Activated T-helper 2 cell treated with anti-CD3 and anti-CD28 coated beads, Interferon-gamma antibody, Interleukin-2, Interleukin-4, amounts not matched to agents 10 μg/mL and 5 μg/mL and 100 μg/mL, durations not matched to agents 14 hours and 24 hours and 36 hours (primary cell): ENCODE measurements at places on chromosomes 1 and 21. TPM values are rescaled to one million over a fixed set of nuclear protein-coding genes. Genes with fewer than 3 reads are reported as not detected.
A peak's percentile ranks its signal among the peaks of the same experiment; 100 is the strongest.

OR2T35 gene
- total RNA-seq: not detected in 2 replicates

DNA sequence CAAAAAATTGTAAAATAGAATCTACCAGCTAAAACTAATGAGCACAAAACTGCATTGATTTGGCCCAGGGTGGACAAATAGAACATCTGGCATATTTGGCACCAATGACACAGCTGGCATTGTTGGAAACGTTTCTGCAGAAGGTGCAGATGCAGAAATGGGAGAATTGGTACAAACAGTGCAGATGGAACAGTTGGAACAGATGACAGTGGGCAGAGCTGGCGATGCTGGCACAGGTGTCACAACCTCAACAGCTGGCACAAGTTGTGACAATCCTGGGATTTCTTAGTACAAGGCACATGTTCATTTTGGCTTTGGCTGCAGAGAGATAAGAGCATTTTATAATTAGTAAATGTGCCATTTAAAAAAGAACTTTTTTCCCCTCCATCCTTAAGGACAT is 91.1 kb upstream of the ZBTB18 start:
- no peak overlapping the region for H3K4me3 ChIP-seq
- no peaks in the 10 kb centered on the region for H3K4me1 ChIP-seq
- DNase-seq: no peak
- H3K36me3 ChIP-seq: no peaks in the 10 kb centered on the region
- peaks cover 17% of the 10 kb centered on the region for H3K27me3 ChIP-seq

CELSR2 gene
- total RNA-seq: 3.8 and 4.3 TPM in 2 replicates

RHBDL2 gene
- total RNA-seq: not detected in 2 replicates

- H3K27me3 ChIP-seq: no peaks in the 10 kb centered on the region
- H3K27ac ChIP-seq: peak overlapping the region; percentile 26
- H3K4me3 ChIP-seq: no peak overlapping the region
- peaks cover 41% of the 10 kb centered on the region for H3K4me1 ChIP-seq
- peaks cover 24% of the 10 kb centered on the region for H3K36me3 ChIP-seq
- no peak for DNase-seq
Measured at GRCh38 chr1:212687811-212688210, 11.8 kb downstream of the BATF3 start.

DNA sequence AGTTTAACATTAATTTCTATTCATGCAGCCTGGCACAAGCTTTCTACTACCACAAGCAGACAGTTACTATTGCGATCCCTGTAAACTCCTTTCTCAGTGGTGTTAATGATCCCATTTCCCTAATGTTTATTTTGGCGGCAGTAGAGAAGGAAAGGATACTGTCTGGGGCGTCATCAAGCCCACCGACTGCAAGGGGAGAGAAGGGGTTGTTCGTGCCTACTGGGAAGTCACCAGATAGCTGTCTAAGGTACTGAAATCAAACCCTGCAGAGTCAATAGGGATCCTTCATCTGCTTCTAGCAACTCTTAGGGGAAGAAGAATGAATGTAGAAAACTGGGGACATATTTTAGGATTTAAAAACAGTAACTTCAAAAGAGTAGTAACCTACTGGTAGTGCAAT is 95.2 kb upstream of the ADAR start:
- no peak overlapping the region for H3K27ac ChIP-seq
- peaks cover 13% of the 10 kb centered on the region for H3K27me3 ChIP-seq
- no peak for DNase-seq
- peaks cover 13% of the 10 kb centered on the region for H3K4me1 ChIP-seq
- no peaks in the 10 kb centered on the region for H3K36me3 ChIP-seq

DNA sequence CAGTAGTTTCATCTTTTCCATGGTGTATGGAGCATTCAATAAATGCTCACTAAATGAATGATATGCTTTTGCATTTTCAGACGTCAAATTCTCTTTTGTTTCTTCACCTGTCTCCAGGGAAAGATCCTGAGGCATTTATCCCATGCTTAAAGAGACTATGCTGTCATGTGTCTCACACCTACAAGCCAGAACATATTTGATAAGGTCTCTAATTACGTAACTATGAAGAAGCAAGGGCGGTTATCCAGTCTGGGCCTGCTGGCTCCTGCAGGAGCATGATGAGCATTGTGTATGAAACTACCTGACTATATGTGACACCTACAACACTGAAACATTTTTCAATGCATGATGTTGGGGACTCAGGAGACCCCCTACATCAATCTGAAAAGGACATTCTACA is 51.8 kb downstream of the FBXO42 start:
- DNase-seq: no peak
- H3K4me3 ChIP-seq: no peak overlapping the region
- no peak overlapping the region for H3K27ac ChIP-seq
- H3K4me1 ChIP-seq: peaks cover 4% of the 10 kb centered on the region

DNA sequence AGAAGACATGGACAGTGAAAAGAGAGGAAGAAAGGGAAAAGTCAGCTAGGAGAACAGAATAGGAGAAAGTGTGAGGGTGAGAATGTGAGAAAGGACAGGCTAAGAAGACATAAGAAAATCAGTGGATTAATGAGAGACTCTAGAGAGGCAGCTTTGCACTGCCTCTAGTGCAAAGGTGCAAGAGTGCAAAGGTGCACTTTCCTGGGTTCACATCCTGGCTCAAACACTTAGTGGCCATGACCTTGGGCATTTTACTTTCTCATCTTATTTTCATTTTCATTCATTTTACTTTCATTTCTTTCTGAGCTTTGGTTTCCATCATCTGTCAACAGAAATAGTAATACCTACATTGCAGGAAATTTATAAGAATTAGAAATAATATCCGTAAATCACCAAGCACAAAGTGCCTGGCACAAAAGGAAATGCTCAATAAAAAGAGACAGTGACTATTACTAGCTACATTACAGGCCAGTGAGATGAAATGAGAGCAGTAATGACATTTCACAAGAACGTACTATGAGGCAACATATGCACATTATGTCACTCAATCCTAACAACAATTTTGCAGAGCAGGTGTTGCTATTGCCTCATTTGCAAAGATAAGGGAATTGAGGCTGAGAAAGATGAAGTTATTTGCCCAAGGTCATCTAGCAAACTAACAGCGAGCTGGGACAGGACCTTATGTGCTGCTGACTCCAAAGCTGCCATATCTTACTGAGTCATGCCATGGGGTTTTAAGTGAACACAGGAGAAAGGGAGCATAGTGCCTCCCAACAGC is 107.0 kb upstream of the TLR5 start:
- no peak for DNase-seq
- no peak overlapping the region for H3K27ac ChIP-seq
- peaks cover 15% of the 10 kb centered on the region for H3K4me1 ChIP-seq
- no peaks in the 10 kb centered on the region for H3K36me3 ChIP-seq

GRCh38 chr1:244089561-244089960 is 38.5 kb downstream of the ZBTB18 start:
- DNase-seq: no peak
- H3K27me3 ChIP-seq: peaks cover 3% of the 10 kb centered on the region
- H3K36me3 ChIP-seq: no peaks in the 10 kb centered on the region
- no peaks in the 10 kb centered on the region for H3K4me1 ChIP-seq
- no peak overlapping the region for H3K27ac ChIP-seq

THEM5 gene
- total RNA-seq: not detected in 2 replicates

MCOLN3 gene
- 0.46 and 0.68 TPM in 2 replicates for total RNA-seq

DNA sequence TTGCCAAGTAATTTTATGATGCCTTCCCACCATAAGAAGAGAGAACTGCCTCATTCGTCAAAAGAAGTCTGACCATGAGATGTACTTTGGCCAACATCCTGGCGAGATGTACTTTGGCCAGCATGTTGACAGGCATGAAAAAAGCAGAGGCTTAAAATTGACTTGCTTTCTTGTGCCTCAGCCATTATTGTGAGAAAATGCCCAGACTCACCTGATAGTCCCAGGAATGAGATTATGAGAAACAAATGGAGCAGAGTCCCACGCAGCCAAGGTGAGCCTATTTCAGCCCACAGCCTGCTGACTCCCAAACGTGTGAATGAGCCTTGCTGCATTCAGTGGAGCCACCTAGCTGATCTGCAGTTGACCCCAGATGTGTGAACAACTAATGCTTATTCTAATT is 43.5 kb upstream of the ZNF644 start:
- H3K27ac ChIP-seq: no peak overlapping the region
- no peaks in the 10 kb centered on the region for H3K36me3 ChIP-seq
- DNase-seq: no peak
- no peak overlapping the region for H3K4me3 ChIP-seq
- H3K4me1 ChIP-seq: no peaks in the 10 kb centered on the region

DNA sequence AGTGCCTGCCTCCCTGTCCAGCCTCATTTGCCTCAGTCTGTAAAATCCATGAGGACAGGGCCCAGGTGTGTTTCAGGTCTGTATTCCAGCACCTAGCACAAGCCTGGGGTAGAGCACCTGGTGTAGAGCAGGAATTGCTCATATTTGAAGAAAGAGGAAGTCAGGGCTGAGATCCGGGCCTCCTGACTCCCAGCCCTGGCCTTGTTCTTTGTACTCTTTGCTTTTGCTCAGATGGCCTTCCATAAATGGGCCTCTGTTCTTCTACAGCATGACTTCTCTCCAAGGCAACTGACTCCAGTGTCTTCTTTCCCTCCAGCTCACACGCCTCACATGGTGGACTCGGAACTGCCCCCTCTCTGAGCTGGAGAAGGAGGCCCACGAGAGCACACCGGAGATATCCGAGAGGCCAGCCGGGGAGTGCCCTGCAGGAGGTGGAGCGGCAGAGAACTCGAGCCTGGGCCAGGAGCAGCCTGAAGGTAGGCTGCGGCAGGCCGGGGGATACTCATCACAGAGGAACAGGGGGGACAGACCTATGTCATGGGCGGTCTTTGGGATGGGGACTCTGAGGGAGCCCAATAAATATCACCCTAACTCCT is 19.7 kb downstream of the SLC5A9 start:
- no peak overlapping the region for H3K4me3 ChIP-seq
- H3K4me1 ChIP-seq: no peaks in the 10 kb centered on the region
- no peak overlapping the region for H3K27ac ChIP-seq
- no peaks in the 10 kb centered on the region for H3K36me3 ChIP-seq
- no peak for DNase-seq
- no peaks in the 10 kb centered on the region for H3K27me3 ChIP-seq

- peaks cover 27% of the 10 kb centered on the region for H3K4me1 ChIP-seq
- no peak within 1 kb of the TSS for H3K4me3 ChIP-seq
- peak; percentile 26 for DNase-seq
- no peak within 1 kb of the TSS for H3K27ac ChIP-seq
Measured at GRCh38 chr1:37556712-37557196, at the start of gene DNALI1. Gene DNALI1 (plus strand): TSS chr1:37556940. CDS start chr1:37556995, 55 bp downstream.

GRCh38 chr1:51236531-51237350 is 668 bp downstream of the RNF11 start:
- H3K4me1 ChIP-seq: peaks cover 41% of the 10 kb centered on the region
- peaks cover 17% of the 10 kb centered on the region for H3K36me3 ChIP-seq
- peak; percentile 33 for DNase-seq
- H3K27ac ChIP-seq: no peak overlapping the region
- H3K27me3 ChIP-seq: no peaks in the 10 kb centered on the region

DMBX1 gene
- total RNA-seq: not detected in 2 replicates

GRCh38 chr1:201827321-201828216 is 1.4 kb upstream of the IPO9 start:
- H3K36me3 ChIP-seq: peaks cover 24% of the 10 kb centered on the region
- no peaks in the 10 kb centered on the region for H3K27me3 ChIP-seq
- peaks cover 29% of the 10 kb centered on the region for H3K4me1 ChIP-seq
- no peak for DNase-seq
- no peak overlapping the region for H3K27ac ChIP-seq

DNA sequence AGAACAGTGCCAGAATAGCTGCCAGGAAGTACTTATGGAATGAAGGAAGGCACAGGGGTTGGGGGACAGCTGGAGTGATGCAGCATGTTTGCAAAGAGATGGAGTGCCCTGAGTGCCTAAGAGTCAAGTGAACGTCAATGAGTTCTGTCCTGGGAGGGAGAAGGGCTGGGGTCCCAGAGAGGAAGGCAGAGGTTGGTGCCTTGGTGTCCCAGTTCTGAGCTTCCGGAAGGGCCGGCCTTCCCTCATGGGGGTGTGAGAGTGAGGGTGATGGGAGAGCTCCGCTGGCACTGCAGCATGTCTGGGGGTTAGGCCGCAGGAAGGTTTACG is 17.6 kb downstream of the NES start:
- H3K36me3 ChIP-seq: no peaks in the 10 kb centered on the region
- H3K27ac ChIP-seq: peak overlapping the region; percentile 67
- H3K27me3 ChIP-seq: peaks cover 28% of the 10 kb centered on the region
- H3K4me1 ChIP-seq: peaks cover 41% of the 10 kb centered on the region
- no peak for DNase-seq

DNA sequence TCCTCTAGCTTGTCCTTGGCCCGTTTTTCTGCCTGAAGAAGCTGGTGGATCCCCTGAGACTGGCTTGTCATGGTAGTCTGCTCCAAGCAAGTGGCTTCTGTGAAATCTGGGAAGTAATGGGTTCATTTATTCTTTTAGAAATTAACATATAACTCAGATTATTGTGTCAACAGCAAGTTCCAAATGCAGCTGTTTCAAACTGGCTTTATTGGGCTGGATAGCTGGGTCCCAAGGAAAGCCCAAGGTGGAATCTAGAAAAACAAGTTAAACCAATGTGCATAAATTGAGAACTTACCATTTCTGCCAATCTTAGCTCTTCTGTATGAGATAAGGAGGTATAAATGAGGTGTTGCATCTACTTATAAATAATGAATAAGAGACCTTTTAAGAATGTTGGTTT is at the start of gene ATP6V1G3:
ATP6V1G3 (minus strand) TSS at position 101 of the 400 bp plus-strand sequence; CDS start at position 71, 30 bp downstream.
- H3K4me1 ChIP-seq: peaks cover 41% of the 10 kb centered on the region
- no peak for DNase-seq
- H3K27me3 ChIP-seq: no peaks in the 10 kb centered on the region
- no peaks in the 10 kb centered on the region for H3K36me3 ChIP-seq

DNA sequence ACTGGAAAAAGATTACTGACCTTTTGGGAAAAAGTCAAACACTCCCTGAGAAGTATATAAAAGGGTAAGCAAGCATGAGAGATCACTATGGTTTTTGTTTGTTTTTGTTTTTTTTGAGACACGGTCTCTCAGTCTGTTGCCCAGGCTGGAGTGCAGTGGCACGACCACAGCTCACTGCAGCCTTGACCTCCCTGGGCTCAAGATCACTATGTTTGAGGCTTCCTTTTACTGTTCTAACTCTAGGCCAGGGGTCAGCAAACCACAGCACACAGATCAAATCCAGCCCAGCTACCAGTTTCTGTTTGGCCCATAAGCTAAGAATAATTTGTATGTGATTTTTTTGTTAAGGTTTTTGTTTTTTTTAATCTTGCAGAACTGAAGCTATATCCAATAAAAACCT is 25.7 kb downstream of the PSMB4 start:
- H3K4me1 ChIP-seq: peaks cover under 1% of the 10 kb centered on the region
- H3K36me3 ChIP-seq: peaks cover 80% of the 10 kb centered on the region
- H3K27ac ChIP-seq: no peak overlapping the region

DNA sequence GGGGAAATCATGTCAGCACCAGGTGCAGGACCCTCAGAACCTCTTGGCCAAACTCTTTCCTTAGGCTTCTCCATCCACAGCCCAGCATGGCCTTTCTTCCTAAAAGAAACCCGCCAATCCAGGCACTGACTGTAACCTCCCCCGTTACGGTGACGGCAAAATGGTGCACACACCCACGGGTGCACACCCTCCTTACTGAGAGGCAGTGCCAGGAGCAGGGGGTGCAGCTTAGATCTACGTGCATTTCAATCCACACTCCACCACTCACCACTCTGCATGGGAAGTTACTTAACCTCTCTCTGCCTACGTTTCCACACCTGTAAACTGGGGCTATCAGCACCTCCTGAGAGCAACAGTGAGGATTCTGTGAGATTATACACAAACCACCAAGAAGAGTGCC is 31.0 kb downstream of the SUSD4 start:
- H3K4me1 ChIP-seq: no peaks in the 10 kb centered on the region
- no peak overlapping the region for H3K27ac ChIP-seq
- no peak overlapping the region for H3K4me3 ChIP-seq
- H3K36me3 ChIP-seq: no peaks in the 10 kb centered on the region
- DNase-seq: no peak

- H3K4me1 ChIP-seq: peaks cover 15% of the 10 kb centered on the region
- DNase-seq: no peak
- H3K36me3 ChIP-seq: no peaks in the 10 kb centered on the region
- peak overlapping the region; percentile 80 for H3K4me3 ChIP-seq
Measured at GRCh38 chr1:159853417-159854115, 8.9 kb downstream of the VSIG8 start.
